Left colon (tissue), 2 donors: ENCODE measurements at places on chromosomes 5 and 9. TPM values are rescaled to one million over a fixed set of nuclear protein-coding genes. Genes with fewer than 3 reads are reported as not detected.

FOXI1 gene
- total RNA-seq, result 0.21 TPM

OR1Q1 gene
- not detected for total RNA-seq

BNC2 gene
- 3.9 TPM for total RNA-seq

NUDT2 gene
- 14.0 TPM for total RNA-seq

LAMC3 gene
- 1.3 TPM for total RNA-seq

LPCAT1 gene
- total RNA-seq, result 16.7 TPM
